ENCODE measurements at places on chromosomes 1 and 21.
A peak's percentile ranks its signal among the peaks of the same experiment; 100 is the strongest.

GRCh38 chr1:93453911-93454310, 6.0 kb downstream of the FNBP1L start:
- no peak for DNase-seq

GRCh38 chr1:54372978-54373377, 33.2 kb downstream of the SSBP3 start:
- DNase-seq: no peak

DNA sequence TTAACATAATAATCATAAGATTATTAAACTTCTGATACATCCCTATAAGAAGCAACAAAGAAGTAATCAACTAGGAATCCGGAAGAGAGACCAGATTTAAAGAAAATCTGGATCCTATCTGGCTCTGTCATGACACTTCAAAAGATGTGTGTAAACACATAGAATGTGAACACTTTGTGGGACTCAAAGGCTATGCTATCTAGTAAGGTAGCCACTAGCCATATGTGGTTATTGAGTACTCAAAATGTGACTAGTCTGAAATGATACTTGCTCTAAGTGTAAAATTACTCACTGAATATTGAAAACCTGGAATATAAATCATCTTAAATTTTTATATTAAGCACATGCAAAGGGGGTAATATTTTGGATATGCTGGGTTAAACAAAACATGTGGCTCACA, 8.7 kb downstream of the FUBP1 start:
- DNase-seq: no peak

DNA sequence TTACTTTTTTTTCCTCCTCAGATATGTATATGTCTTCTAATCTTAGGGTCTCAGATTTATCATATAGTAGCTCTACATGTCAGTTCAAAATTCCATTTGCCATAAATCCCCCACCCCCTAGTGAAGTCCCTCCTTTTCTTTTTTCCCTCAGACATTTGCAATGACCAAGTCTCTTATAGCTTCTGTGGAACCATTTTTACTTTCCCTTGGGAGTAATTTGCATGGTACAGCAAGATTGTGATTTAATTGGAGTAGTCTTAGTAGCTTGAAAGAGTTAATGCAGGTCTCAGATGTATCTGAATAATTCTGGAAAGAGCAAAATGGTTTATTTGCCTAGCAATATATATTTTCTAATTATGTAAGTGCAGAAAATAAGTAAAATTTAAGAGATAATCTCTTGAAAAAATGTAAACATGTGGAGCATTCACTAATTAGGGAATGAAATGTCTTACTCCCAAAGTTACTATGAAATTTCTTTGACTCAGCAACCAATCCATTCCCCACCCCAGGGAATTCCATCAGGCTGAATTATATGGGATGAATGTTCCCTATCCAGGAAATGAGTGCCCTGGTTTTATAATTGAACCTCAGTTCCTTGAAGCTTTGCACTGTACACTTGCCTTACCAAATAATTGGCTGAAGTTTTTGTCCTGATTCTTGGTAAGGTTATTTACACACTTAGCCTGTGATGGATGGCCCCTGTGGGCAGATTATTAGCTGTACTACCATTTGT, 267.0 kb downstream of the DNM3 start:
- no peak for DNase-seq

DNA sequence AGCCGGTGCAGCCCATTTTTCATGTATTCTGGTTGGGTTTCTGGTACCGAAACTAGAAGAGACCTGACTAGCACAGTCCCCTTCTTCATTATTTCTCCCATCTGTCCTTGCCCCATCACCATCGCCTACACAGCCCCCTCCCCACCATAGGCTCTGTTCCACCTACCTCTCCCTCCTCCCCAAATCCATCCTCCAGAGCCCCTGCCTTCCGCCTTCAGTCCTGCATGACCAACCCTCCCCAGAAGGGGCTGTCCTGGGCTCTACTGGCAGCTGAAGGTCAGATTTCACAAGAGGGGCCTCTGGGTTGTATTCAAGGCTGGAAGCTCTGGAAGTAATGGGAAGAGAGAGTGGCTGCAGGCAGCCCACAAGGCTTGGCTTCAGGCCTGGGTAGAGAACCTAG, 55.2 kb downstream of the SDC3 start:
- DNase-seq: no peak

- no peak for DNase-seq
These were observed 7.1 kb downstream of the GLIS1 start for GRCh38 chr1:53731779-53732305.

DNA sequence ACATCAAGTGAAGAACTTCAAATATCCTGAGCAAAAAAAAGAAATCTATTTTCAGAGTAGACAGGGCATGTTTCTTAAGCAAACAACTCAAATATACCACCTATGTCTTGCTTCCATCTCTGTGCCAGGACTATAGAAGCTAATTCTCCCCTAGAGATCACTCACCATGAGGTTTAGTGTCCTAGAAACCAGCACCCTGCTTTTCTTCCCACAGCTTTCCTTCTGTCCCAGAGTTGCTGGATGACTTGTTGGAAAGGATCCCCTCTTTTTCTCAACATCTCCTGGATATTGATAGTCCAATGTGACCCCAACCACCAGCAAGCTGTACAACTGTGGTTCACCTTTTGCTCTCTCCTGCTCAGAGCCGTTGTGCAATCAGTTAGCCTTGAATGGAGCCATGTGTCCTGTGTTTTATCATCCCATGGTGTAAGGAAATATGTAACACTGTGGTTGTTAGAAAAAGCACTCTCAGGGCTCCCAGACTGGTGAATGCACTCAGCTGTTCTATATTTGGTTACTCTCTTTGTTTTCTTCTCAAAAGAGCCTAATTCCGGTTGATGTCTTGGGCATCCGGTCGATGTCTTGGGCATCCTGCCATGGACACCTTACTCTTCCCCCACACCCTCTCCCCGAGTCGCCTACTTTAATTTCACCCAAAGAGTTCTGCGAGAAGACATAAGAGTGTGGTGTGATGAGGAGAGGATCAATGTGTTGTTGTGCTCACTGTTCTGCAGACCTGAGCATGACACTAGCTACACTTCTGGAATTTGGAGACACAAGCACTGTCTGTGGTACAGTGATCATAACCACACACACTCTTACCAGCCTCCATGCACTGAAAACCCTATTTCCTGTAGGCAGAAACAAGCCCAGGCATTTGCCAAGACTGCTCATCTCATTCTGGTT, 1.7 kb downstream of the TNFSF4 start:
- no peak for DNase-seq

DNA sequence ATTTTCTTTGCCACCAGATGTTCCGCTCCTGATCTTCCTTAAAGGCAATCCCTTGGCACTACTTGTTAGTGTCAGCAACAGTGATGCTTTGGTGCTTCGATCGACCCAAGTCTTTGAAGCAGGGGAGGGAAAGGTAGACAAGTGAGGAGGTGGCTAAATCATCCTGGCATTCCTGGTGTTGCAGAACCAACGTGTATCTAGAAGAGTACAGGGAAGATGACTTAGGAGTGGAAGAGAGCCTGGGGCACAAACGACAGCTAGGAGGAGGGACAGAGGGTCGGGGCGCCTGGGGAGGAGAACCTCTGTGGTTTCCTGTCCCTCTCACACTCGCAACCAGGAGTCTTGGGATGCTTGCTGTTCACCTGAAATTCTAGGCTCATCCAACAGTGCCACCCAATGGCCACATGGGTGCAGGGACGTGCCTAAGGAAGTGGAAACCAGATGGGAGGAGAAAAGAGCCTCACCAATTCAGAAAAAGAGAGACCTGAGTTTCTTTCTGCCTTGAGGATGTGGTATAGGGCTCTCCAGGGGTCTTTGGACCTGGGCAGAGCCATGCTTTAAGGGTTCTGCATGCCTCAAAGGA, 9.5 kb upstream of the KCNA2 start:
- DNase-seq: peak; percentile 84

- DNase-seq: no peak
These were observed 244.1 kb upstream of the IRF2BP2 start for GRCh38 chr1:234853906-234854644.

- DNase-seq: no peak
These were observed 3.9 kb downstream of the CHML start for GRCh38 chr1:241636291-241636690.

DNA sequence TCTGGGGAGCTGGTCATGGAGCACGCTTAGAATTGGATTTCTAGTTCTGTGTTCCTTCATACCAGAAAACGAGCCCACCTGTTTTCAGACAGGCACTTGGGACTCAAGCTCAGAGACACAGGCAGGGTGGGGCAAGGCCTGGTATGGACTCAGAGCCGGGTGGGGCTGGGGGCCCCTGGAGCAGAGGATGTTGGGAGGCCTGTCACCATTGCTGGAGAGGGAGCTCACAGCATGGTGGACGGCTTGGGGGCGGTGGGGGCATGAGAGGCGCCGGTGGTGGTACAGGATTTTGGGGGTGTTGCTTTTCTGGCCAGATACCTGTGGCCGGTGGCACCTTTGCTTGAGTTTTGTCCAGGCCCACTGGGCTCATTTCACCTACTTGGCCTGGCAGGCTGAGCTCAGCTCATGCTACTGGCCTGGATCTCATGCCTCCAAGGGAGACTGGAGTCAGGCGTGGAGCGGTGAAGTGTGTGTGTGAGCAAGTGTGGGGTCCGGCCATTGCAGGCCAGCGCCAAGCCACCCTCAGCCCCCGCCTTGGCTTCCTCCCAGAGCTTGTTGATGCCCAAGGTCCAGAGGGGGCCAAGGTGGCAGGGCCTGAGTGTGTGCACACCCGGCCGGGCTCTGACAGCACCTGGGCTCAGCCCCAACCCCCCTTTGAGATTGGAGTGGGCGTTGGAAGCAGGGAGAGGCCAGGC, 8.7 kb downstream of the SLX9 start:
- DNase-seq: no peak

GRCh38 chr1:101144671-101145448, 92.0 kb upstream of the S1PR1 start:
- no peak for DNase-seq

- no peak for DNase-seq
These were observed 41.2 kb downstream of the ZBTB8OS start for GRCh38 chr1:32609180-32609579.

GRCh38 chr1:32336591-32336932, 529 bp upstream of the MARCKSL1 start:
- no peak for DNase-seq

DNA sequence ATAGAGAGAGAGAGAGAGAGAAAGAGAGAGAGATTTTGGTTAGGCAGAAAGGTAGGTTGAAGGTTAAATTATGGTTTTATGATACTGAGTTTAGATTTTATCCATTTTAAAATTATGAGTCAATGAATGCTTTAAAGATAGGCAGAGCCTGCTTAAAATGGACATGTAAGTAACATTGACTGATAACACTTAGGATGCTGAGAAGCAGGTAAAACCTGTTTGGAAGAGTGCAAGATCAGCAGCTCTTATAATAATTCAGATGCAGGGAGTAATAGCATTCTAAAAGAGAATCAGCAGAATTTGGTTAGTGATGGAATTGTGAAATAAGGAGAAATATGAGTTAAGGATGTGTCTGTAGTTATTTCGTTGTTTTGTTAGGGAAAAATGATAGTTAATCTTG, 446.6 kb downstream of the PLA2G4A start:
- no peak for DNase-seq

DNA sequence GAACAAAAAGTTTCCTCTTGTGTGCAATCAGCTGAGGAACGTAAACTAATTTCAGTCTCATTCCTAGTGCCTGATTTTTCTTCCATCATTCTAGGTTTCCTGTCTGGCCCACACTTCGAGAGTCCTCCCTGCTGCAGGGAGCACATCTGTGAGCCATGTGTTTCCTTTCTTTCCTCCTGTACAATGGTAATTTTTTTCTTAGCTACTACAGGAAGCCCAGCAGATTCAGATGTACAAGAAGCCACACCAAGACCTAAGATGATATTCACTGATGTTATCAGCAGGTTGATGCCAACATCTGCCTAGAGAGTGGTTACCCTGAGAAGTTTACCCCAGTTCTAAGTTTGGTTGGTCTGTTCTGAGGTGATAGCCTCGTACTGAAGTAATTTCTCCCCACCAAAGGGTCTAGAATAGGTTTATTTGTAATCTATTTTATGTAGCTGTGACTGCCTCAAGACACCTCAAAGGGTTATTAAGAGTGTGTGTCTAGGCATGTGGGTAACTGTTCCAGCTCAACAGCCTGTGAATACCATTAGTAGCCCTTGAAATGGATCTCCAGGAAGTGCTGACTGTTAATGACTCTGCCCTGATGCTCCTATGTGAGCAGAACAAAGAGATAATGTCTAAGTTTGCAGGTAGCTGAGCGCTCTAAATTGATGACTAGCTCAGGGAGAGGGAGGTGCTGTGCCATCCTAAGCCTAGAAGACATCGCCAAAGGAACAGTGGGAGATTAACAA, 31.7 kb upstream of the CLDN14 start:
- no peak for DNase-seq

DNA sequence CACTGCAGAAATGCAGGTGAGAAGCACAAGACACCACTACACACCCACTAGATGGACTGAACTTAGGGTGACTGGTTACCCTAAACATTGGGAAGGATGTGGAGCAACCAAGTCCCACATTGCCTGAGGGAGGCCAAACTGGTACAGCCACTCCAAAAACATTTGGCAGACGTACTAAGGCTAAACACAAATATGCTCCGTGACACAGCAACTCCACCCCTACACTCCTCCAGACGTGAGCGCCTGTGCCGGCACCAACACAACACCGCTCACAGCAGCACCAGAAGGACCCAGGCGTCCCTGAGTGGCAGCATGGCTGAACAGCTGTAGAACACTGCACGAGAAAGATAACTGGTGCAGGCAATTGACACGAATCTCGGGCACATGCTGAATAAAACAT, 14.7 kb downstream of the PTTG1IP start:
- DNase-seq: no peak

- DNase-seq: no peak
These were observed 114.8 kb downstream of the HMCN1 start for GRCh38 chr1:185849014-185849413.

DNA sequence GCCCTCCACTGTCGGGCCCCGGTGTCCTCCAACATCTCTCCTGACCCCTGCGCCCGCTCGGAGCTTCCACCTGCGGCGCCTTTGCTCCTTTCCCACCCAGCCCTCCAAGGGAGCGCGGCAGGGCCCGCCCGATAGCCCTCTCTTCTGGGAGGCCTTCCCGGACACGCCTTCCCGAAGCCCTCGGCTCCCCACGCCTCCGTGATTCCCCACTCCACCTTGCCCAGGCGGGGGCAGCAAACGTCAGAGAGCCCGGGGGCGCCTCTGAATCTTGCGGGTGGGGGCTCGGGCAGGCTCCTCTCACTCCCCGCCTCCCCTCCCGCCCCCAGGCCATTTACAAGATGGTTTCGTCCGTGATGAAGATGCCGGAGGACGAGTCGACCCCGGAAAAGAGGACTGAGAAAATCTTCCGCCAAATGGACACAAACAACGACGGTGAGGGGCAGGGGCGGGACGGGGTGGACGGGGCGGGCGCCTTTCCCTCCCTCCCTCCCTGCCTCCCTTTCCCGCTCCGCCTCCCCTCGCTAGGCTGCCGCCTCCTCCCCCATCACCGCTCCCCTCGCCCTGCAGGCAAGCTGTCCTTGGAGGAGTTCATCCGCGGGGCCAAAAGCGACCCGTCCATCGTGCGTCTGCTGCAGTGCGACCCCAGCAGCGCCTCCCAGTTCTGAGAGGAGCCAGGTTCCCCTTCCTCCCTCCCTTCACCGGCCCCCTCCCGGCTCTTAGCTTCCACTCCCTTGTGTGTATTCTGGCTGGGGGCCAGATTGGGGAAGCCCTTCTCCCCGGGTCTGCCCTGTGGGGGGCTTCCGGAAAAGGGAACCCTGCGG, 7.1 kb downstream of the HPCA start:
- DNase-seq: peak; percentile 21

- no peak for DNase-seq
These were observed 152.3 kb downstream of the FCRL5 start for GRCh38 chr1:157399984-157400382.

Data from NCI-H146 (cell line).